ENCODE measurements at places on chromosomes 11 and 22. TPM values are rescaled to one million over a fixed set of nuclear protein-coding genes. Genes with fewer than 3 reads are reported as not detected.

PHF21B gene
- total RNA-seq, result not detected

SAA4 gene
- total RNA-seq, result not detected

UBQLN3 gene
- not detected for total RNA-seq

MS4A15 gene
- total RNA-seq, result not detected

SCGB1C1 gene
- total RNA-seq, result not detected

APOL1 gene
- 5.0 TPM for total RNA-seq

FAM180B gene
- 0.39 TPM for total RNA-seq

GRCh38 chr11:74809801-74810200 lies 61.2 kb downstream of the RNF169 start:
- DNase-seq, result no peak

- DNase-seq, result no peak
These were observed 90.9 kb downstream of the NAV2 start for GRCh38 chr11:19803506-19803998.

DNA sequence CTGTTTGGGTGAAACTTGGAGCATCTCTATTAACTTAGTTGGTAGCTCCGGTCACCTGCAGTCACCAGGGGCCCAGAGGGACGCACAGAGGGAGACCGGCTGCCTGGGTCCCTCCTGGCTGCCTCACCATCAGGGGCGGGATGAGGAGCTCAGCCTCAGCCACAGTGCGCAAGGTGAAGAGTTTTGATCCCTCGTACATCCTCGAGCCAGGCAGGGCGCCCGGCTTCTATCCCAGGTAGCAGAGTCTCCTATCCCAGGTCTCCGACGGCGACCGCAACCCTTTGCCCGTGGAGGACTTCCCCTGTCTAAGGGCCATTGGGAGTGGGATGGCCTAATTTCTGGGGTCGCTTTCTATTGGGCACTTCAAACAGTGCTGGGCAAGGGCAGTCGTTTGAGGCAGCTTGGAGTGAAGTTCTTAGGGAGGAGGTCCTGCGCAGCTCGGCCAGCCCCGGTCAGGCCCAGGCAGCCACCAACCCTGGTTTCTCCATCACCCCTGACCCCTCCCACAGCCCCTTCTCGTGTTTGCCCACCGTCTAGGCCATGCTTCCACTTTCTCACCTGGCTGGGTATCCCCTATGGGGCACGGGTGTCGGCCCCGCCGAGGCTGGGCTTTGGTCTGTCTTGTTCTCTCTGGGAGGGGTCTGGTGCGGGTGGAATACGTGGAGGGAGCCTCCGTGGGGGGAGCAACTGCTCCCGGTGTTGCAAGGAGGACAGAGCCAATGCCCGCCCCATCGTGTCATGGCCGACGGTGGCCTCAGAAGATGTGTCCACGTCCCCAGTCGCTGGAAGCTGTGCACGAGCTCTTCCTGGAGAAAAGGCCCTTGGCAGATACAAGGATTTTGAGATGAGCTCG lies 3.6 kb upstream of the MRGPRG start:
- no peak for DNase-seq

DNA sequence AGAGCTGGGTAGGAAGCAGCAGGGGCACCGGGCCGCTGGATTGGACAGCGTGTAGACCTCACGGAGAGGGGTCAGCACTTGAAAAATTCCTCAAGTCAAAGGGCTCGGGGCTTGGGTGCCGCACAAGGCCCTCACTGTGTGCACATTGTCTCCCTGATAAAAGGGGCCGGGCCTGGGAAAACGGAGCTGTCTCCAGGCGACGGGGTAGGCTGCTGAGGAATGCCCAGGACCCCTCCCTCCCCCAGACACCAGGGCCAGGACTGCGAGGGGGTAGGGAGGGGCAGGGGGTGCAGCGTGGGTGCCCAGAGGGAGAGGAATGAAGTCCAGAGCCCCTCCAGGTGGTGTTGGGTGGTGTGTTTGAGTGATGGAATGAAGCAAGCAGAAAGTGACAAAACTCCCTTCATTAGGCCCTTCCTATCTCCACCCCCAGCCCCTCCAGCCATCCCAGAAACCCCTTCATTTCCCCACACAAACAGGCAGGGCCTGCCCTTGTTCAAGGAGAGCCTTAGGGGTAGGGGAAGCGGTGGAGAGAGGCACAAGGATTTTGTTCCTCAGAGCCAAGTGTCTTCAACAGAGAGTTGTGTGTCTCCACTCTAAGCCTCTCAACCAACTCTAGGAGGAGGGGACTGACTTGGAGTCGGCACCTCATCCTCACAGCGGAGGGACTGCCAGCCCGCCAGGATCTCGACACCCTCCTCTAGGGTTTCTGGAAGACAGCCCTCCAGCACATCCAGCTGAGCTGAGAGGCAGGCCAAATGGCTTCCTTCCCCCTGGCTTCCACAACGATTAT lies 63.9 kb downstream of the SYN3 start:
- no peak for DNase-seq

DNA sequence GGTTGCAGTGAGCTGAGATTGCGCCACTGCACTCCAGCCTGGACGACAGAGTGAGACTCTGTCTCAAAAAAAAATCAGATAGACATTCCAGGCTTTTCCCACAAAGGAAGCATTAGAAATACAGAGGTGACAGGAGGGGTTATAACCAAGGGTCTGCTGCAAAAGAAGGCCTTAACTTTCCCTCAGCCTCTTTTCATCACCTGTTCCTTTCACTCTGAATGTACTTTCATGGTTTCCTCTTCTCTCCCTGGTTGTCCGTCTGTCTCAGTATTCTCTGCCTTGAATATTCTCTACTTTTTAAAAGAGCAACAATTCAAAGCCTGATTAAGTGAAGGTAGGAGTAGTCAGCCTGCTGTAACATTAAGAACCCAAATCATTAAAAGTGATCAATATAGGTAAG lies 50.2 kb downstream of the CELF1 start:
- DNase-seq, result no peak

DNA sequence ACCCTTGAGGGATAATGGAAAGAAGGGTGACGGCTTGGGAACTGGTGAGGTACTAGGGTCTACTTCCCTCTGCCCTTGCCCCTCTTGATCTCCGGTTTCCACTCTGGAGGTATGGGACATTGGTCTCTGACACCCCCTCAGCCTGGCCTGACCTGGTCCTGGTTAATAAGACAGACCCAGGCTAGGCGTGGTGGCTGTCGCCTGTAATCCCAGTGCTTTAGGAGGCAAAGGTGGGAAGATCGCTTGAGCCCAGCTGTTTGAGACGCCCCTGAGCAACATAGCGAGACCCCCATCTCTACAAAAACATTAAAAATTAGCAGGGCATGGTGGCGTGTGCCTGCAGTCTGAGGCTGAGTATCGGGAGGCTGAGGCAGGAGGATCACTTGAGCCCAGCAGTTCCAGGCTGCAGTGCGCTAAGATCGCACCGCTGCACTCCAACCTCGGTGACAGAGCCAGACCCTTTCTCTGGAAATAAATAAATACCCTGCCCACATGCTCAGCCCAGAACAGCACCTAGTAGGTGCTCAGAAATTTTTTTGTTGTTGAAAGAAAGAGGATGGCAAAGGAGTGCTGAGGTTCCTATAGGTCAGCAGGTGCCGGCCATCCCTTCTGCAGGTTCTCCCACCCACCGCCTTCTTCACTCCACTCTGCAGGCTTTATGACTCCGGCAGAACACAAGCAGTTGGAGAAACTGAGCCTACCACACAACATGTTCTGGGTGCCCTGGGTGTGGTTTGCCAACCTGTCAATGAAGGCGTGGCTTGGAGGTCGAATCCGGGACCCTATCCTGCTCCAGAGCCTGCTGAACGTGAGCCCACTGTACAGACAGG lies 6.3 kb downstream of the BEST1 start:
- peak; percentile 27 for DNase-seq

GRCh38 chr22:32986766-32987040 lies 71.5 kb downstream of the SYN3 start:
- DNase-seq, result no peak

GRCh38 chr11:20912922-20913512 lies 243.6 kb downstream of the NELL1 start:
- no peak for DNase-seq

- no peak for DNase-seq
These were observed 25.9 kb upstream of the SLC5A4 start for GRCh38 chr22:32281072-32281471.
